ENCODE measurements at places on chromosomes 4 and X. TPM values are rescaled to one million over a fixed set of nuclear protein-coding genes. Genes with fewer than 3 reads are reported as not detected.

GAGE12E gene
- not detected for total RNA-seq

FRMD7 gene
- 0.26 TPM for total RNA-seq

FSTL5 gene
- total RNA-seq, result not detected

HSFX4 gene
- not detected for total RNA-seq

Data from fibroblast of lung (primary cell).